Stimulated activated CD8-positive, alpha-beta memory T cell treated with anti-CD3 and anti-CD28 coated beads, Interleukin-4, amount 100 ng/mL, for 1 hour (primary cell): ENCODE measurements at places on chromosomes 6 and 20.

DNA sequence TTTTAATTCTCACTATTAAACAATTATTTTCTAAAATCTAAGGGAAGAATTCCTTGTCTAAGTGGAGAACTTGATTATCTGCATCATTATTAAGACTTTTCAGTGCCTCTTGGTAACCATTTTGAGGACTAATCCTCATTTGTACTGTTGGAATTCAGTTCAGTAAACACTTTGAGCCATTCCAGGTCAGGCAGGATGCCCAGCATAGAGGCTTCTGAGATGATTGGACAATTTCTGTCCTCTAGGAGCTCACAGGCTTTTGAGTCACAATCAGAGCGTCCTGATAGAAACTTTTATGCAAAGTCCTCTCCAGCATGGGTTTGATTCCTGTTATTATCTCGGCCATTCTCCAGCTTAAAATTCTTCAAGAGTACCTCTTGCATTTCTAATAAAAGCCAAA is 1304.6 kb downstream of the EPHA7 start:
- DNase-seq: no peak

DNA sequence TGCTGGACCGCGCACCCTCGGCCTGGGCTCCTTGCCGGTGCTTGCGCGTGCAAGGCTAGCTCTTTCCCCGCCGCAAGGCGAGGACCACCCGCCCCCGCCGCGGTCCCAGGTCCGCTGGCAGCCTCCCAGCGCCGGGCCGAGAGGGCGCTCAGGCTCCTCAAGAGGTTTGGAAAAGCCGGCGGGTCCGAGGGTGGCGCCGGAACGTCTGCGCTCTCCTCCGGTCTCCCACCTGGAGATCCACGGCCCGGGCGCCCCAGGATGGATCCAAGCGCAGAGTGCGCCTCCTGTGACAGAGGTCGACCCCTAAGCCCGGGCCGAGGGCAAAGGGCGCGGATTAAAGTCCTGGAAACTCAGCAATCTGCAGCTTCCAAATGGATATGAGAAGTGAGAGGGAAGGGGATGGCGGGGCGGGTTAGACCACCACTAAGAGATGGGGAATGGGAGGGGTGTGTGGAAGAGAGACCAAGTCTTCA is 575 bp upstream of the MICAL1 start:
- no peak for DNase-seq

DNA sequence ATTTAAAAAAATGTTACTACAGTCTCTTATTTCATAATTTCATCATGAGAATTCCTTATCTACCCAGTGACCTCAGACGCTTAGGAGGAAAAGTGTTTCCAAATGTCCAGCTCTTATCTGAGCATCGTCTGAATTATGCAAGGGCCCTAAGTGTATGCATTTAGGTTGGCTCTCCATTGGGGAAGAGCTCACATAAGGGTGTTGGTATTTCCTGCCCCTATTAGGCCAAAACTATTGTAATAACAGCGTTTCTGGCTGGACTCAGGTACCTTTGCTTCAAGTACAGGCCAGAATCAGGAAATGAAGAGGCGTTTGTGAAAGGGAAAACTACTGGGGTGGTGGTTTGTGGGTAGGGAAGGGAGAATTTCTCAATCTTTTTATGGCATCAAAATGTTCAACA is 40.4 kb upstream of the SGK1 start:
- DNase-seq: no peak

DNA sequence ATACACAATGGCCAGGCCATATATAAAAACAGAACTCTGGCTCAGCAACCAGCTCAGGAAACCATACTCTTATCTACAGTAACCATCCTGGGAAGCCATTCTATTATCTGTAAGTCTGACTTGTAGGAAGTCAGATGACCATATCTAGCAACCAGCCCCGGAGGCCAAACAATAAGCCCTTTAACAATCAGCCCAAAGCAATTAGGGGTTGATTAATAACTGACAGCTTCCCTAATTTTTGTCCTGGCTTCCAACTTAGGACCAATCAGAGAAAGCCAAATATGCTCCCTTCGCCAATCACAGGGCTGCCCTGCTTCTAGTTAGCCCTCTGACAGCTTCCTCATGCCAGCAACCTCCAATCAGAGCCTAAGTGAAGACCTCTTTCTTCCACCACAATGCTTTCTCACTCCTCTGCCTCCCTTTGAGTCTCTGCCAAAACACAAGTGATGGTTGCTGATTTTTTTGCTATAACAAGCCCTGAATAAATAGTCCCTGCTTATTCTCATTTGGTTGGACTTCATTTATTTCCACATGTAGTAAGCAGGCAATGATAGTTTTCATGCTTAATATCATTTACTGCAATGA is 37.8 kb upstream of the STXBP5 start:
- DNase-seq: no peak

DNA sequence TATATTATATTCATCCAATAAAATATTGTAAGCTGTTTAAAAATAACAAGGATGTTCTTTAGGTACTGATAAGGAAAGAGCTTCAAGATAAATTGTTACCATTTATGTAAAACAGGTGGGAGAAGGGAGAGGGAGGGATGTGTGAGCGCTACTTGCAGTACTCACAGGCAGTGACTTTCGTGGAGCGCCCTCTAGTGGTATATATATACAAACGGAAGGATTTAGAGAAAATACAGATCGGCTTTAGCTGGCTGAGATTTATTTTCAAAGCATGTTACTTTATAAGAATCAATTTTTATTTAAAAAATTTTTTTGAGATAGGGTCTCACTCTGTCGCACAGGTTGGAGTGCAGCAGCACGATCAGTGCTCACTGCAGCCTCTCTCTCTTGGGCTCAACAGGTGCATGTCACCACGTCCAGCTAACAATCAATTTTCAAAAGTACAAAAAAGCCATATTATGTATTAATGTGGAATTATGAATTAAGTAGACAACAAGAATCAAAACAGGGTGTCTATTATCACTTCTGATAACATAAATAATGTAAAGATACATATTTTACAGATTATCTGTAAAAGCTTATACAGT is 3.3 kb upstream of the MOG start:
- peak; percentile 17 for DNase-seq

DNA sequence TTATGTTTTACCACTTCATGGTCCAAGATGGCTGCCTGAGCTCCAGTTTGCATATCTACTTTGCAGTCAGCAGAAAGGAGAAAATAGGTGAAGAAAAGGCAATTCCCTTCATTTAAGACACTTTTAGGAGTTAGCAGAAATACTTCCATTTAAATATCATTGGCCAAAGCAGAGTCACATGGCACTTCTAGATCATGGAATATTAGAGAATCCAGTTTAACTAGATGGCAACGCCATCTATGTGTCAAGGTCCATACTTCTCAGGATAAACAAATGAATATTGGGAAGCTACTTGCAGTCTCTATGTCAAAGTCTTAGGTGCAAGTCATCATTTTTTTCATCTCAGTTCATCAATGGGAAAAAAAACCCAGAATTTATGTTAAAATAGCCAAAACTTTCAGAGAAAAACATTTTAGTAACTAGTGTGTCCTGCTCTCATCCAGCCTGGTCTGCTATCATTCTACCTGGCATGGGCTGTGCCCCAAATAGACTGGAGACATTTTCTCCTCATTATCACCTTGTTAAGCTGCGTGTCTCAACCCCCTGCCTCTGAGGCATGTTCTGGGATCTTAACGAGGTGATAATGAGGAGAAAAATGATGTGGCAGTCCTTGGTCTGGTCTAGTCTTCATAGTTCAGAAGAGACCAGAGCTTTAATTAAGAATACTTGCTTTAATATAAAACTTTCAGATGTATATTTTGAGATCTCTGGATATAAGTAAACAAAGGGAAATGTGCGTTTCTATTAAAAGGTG is 227.3 kb downstream of the TBX18 start:
- no peak for DNase-seq
